SK-N-MC (cell line): ENCODE measurements at places on chromosomes 5 and 9.

DNA sequence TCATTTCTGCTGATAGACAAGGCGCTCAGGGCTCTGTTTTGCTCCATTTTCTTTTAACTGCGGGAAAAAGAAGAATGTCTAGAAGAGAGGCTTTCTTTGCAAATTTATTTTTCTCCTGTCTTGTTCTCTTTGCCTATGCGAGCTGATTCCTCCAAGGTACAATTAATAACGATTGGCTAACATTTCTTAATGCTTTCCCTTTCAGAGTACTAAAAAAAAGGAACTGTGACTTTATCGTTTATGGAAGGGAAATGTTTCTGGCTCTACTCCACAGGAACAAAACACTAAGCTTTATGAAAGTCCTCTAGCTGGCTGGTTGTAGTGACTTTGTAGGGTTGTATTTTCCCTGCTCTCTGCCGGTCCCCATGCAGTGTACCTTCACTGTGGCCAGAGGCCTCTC is 11.7 kb downstream of the NSG2 start:
- no peak for DNase-seq

GRCh38 chr5:117107859-117108258 is 533.2 kb upstream of the SEMA6A start:
- DNase-seq = no peak

DNA sequence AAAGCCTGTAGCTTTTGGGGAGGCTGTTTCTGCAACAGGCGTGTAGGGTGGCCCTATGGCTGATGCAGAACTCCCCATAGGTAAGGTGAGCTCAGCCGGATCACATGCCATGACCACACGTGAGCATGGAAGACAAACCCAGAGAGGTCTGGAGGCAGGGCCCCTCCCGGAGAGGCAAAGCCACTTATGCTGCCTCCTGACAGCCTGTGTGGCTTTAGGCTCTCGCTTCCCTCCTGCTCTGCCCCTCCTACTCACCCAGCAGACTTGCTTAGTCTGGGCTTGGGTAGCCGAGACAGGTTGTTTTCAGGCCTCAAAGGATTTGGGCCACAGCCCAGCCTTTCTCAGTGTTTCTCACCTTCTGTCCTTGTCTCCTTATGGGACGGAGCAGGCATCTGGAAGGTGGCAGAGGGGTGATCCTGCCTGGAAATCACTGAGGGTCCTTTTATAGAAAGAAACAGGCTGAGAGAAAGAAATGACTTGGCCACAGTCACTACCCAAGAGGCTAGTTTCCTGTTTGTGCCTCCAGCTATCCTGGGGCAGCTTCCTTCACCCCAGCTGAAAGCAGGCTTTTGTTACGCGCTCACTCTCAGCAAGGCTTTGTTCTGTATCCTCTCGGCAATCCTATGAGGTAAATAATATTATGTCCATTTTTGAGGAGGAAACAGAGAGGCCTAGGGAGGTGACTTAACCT is 89.9 kb downstream of the DAB2IP start:
- DNase-seq = no peak

DNA sequence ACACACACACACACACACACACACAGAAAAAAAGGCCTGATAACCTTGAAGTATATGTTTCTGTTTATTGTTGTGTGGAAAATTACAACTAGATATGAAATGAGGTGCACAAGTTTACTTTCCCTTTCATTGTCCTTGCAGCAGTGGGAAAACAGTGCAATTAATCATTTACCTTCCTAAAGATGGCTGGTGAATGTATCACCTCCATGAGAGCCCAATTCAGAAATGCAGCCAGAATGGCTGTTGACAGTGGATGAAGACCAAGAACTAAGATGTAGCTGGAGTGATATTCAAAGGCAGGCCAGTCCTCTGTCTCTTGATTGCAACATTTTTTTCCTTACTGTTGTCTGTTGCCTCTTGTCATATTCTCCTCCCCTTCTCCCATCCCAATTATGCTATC is 49.6 kb upstream of the EIF4EBP3 start:
- no peak for DNase-seq

GRCh38 chr5:140084541-140084940 is 29.4 kb upstream of the PURA start:
- no peak for DNase-seq
